CD4-positive, alpha-beta T cell treated with Interleukin-4 for 4 hours (primary cell): ENCODE measurements at places on chromosomes 5 and 9.

DNA sequence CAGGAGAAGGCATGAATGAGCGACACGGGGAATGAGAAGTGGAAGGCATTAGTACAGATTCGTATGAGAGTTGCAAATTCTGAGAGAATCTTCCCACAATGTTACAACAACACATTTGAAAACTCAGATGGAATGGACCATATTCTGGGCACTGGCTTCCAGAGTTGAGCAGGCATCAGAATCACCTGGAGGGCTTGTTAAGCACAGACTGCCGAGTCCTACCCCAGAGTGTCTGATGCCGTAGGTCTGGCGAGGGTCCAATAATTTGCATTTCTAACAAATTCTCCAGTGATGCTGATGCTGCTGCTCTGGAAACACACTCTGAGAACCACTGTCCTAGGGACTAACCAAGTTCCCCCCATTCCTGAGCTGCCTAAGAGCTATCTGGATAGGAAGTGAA, 2.9 kb upstream of the TLX3 start:
- DNase-seq, result no peak

DNA sequence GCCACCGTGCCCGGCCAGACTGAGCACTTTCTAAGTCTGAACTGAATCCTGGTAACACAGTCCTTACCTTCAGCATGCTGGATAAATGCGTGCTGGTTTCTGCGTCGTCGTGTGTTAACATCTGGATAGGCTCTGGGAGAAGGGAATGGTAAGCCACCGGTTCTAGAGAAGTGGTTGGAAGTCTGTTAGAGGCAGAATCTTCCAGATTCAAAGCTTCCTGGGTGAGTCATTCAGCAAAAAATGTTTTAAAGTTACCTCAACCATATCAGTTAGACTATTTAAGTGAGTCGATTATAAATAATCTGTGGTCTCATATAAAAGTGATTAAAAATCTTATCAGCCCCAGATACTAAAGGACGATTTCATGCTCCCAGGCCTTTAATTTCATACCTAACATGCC, 256.5 kb upstream of the NFIL3 start:
- DNase-seq, result no peak

DNA sequence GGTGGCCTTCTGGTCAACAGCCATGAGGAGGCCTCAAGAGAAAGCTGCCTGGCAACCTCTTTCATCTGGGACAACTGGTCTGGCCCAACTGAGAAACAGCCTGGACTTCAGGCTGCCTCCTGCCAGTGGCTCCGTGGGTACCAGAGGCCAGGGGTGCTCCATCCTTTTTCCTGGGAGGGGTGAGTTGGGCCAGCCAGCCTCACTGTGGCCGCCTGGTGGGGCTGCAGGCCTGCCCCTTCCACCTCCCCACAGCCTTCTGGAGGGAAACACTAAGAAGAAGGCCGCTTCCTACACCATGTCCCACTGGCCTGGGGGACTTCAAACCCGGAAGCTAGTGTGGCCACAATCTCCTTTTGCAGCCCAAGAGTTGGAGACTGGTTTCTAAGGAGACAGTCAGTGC, 13.8 kb upstream of the NKD2 start:
- no peak for DNase-seq

- DNase-seq, result no peak
Observed at GRCh38 chr5:154849791-154850201, 607 bp downstream of the FAXDC2 start.

GRCh38 chr9:32968101-32969011, 33.1 kb downstream of the APTX start:
- DNase-seq, result peak; percentile 68

DNA sequence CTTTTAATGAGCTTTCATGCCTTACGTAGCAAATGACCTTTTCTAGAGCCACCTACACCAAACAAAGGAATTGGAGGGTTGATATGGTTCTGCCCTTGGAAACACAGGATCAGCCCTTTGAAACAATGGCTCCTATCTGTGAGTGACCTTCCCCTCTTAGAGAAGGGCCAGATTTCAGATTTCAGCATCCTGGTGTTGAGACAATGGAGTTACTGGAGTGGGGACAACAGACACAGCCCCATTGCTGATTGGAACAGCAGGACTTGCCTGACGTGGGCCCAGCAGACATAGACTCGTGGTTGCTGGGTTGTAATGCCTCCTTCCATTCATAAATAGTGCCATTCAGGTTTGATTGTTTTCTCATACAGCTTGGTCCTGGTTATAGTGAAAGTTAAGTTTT, 96.0 kb downstream of the GALNT10 start:
- DNase-seq, result no peak

GRCh38 chr9:32596936-32597335, 24.0 kb upstream of the NDUFB6 start:
- DNase-seq, result no peak

DNA sequence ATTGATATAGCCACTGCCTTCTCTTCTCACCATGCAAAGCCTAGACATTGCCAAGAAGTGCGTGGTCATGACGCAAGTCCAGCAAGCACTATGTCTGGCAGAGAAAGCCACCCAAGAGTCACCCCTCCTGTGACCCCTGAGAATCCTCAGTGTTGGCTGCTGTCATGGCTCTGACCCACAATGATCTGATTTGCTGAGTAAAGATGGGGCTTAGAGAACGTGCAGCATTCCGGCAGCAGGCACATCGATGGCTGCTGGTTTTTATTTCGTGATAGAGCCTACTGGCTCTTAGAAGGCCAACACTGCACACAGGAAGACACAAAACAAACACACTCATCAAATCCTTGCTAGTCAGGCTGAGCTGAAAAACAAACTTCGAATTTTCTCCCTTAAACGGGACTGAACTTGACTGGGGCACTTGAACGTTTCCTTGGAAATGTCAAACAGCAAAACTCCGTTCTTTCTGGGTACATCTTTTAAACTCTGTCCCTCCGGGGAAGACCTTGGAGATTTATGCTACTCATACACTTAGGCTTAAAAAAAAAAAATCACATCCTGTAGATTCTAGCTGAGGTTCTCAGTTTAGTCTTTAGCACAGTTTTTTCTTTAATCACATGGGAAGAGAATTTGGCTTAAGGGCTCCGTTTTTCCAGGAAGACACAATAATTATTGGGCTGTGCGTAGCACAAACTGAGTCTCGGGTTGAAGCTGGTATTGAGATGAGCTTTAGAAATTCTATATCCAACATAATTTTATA, 88.2 kb upstream of the BASP1 start:
- no peak for DNase-seq

DNA sequence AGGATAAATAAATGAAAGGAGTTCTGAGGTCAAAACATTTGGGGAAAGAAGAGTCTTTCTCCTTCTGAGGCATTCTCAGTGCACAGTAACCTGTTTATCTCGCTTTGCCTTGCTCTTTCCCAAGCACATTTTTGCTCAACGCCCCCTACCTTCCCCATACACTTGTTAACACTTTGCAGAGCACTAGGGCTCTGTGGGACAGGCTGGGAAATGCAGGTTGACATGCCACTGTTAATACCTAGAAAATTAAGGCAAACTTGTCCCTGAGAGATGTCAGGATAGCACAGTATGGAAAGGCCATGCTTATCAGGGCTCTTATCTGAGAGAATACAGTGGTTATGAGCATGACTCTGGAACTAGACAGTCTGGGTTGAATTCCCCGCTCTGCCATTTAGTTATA, 152.0 kb downstream of the DOCK8 start:
- DNase-seq, result no peak

- DNase-seq, result no peak
Observed at GRCh38 chr5:80034559-80034958, 589 bp upstream of the THBS4 start.

GRCh38 chr9:84339962-84340361, 596 bp downstream of the SLC28A3 start:
- DNase-seq, result no peak

DNA sequence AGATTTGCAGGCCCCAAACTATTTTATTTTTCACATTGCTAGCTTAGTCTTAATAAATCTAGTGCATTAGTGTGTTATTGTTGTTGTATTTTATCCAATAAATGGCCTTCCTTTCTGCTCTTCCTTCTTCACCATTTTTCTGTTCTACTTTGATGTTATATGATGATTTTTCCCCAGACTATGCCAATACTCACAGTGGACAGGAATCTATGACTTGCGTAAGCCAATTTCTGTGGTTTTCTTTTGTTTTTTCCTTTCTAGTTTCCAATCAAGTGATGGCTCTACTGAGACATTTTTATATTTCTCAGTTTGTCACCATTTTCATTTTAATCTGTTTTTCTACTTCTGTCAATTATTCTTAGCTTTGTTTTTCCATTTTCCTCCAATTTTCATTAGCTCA, 106.8 kb upstream of the FBXL7 start:
- DNase-seq, result no peak

GRCh38 chr9:12095931-12096330, 597.3 kb upstream of the TYRP1 start:
- DNase-seq, result no peak

DNA sequence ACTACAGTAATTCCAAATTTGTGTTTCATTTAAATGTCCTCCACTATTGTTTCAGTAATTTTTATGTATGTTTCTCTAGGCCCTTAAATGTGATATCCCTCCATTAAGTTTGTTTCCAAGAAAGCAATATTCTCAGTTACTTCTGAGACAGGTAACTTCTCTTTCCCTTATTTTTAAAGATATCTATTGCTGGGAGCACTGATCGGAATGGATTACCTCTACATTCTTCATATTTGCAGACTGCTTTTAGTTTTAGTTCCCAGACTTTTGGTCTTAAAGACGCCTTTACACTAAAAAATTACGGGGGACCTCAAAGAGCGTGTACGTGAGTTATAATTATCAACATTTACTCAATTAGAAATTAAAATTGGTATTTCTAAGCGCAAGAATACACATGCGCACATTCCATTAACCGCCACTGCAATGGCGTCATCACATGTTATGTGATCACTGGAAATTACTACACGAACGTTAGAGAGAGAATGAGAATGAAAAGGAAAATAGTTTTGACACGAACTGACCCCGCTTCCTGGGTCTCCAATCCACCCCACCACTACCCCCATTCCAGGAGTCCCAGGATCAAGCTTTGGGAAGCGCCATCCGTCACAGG, 519 bp upstream of the RAD50 start:
- DNase-seq, result no peak

DNA sequence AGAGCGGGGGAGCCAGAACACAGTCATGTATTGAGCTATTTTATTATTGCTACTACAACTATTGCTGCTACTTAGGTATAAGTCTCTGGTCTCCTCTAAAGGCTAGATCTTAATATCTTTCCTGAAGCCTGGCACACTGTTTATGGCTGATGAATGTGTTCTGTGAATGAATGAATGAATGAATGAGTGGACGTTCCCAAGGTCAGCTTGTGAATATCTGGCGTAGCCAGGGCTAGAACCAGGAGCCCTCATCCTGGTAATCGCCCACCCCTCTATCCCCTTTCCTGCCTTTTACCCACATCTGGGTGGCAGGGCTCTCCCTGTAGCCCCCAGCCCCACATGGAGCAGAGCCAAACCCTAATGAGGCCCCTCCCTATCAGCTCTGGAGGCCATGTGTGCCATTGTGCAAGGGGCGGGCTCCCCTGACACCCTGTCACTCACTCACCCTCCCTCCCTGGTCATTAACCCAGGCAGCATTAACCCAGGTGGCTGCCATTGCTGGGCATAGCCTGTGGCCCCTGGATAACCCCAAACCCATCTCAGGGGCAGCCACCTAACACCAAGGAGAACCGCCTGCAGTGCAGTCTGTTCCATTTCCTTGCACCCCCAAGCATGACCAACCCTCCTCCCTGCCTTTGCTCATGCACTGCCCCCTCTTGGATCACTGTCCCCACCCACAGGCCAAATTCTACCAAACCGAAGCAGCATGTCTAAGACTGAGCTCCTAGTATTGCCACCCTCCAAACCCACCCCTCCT, 2.0 kb upstream of the AKNA start:
- no peak for DNase-seq

DNA sequence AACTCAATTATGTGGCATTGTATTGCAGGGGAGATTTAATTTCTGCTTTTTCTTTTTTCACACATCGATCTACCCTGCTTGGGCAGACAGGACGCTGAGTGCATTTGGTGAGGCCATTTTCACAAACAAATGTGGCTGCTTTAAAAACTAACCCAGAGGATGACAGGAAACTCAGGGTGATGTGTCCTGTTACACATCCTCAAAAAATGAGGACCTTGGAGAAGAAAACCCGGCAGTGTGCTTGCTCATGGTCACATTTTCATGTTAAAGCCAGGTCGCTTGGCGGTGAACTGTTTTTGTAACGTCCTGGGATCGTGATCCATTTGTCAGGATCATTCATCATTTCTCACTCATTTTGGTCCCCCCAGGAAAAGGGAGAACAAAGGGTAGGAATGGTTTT, 478.3 kb upstream of the ADAMTS16 start:
- DNase-seq, result no peak

DNA sequence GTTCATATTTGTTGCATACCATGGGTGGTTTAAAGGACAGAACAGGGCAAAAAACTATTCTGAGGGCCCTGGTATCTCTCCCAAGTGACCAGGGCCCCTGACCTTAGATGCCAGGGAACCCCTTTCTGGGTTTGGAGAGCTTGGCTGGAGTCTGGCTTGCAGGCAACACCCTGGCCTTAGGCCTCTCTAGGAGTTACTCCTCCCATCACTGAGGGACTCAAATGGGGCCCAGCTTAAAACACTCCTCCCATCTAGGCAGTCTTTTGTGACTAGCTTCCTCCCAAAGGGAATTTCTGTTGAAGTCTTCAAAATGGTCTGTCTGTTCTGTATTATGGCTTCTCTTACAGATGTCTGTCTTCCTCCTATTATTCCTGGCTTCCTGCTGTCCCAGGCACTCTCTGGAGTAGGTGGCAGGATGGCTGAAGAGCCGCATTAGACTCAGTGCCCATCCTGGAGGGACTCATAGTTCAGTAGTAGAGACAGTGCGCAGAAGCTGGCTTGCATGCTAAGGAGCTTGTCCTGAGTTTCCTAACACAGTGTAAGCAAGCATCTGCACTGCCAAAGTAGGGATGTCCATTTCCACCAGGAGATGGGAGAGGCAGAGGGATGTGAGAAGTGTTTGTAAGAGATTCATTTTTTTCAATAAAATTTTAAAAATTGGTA, 10.0 kb downstream of the COL15A1 start:
- no peak for DNase-seq

DNA sequence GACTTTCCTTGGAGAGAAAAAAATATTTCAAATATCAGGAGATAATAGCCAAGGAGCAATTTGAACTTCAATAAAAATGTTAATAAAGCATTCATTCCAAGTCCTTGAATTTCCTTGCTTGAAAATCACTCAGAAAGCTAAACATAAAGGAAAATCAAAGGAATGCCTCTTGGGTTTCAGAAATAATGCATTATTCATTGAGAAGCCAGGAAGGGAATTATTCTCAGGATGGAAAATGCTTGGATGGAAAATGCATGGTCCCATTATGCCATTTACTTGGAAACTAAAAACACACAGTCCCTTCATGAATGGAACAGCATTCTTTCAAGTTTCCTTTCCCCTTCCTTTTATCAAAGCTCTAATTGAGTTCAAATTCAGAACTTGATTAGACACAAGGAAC, 160.9 kb downstream of the LPAR1 start:
- no peak for DNase-seq
